Fibroblast of skin of left quadriceps (primary cell): ENCODE measurements at places on chromosomes 11 and 22.
A peak's percentile ranks its signal among the peaks of the same experiment; 100 is the strongest.

GRCh38 chr11:72578991-72579815, 95.0 kb downstream of the PDE2A start:
- DNase-seq = no peak

- no peak for DNase-seq
These were observed 14.2 kb downstream of the LMO1 start for GRCh38 chr11:8249482-8249881.

GRCh38 chr22:47963660-47964059, 1201.2 kb downstream of the TBC1D22A start:
- no peak for DNase-seq

DNA sequence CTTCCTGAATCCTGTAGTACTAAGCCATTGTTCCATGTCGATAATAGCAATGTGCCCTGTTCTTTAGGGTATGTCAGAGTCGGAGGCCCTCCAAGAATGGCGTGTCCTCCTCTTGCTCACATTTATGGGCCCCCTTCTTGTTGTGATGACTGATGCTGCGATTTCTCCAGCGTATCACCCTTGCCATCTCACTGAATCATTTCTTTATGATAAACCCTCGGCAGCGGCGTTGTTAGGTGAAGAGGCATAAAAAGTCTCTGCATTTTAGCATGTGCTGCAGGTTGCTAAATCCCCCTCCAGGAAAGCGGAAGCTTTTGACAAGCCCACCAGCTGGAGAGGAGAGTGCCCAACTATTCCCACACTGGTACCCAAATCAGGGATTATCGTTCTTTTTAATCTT, 1045.3 kb downstream of the BRD1 start:
- DNase-seq = no peak

DNA sequence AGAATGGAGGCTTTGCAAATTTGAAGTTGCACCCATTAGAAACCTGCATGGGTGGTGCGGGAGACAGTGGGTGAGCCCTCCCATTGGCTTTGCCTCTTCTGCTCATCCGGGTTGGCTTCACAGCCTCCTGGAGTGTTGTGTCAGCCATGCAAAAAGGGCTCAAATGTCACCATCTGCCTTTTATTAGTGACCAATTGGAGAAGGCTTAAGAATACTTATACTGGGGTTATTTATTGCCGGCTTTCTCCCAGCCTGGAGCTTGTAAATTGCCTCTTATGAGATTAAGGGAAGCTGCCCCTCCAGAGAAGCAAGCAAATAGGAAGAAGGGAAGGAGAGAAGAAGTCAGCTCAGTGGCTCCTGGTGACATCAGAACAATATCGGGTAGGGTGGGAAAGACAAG, 182.6 kb downstream of the ST3GAL4 start:
- DNase-seq = no peak

DNA sequence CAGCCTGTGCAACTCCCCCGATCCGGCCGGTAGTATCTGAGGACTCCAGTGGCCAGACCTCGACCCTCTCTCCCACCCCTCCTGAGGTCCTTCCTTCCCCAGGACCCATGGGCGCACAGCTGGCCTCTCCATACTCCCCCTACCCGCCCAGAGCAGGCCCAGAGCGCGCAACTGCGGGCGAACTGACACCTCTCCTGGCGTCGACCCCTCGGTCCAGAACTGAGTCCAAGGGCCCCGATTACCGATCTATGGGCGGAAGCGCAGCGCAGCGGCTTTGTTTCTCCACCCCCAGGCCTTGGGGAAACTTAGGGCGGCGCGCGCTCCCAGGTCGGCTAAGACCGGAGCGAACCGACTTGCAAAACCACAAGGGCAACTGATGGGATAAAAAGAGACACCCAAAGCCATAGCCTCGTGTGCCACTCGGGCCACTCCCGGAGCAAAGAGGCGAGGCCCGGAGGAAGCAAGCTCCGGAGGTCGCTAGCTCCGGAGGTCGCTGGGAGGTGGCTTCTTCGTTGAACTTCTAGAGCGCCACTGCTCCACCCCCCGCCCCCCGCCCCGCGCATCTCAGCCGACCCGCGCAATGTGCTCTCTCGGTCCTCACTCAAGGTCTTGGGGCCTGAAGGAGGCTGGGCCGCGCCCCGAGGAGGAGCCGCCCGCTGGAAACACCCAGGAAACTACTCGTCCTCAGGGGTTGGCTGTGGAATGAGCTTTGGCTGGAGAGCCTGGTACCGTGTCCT, 9.8 kb upstream of the ALX4 start:
- DNase-seq = no peak

- no peak for DNase-seq
These were observed 105.1 kb downstream of the FEZ1 start for GRCh38 chr11:125390946-125391345.

GRCh38 chr11:96023275-96023674, 99.4 kb upstream of the MTMR2 start:
- no peak for DNase-seq

DNA sequence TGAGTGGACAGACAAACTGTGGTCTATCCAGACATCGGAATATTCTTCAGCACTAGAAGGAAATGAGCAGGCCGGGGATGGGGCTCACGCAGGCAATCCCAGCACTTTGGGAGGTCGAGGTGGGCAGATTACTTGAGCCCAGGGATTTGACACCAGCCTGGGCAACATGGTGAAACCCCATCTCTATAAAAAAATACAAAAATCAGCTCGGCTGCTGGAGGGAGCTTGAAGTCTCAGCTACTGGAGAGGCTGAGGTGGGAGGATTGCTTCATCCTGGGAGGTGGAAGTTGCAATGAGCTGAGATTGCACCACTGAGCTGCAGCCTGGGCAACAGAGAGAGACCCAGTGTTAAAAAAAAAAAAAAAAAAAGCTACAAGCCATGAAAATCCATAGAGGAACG, 8.0 kb upstream of the CTSD start:
- peak; percentile 51 for DNase-seq

- no peak for DNase-seq
These were observed 19.2 kb upstream of the GALNT18 start for GRCh38 chr11:11640996-11641395.

GRCh38 chr11:60204922-60205321, 22.0 kb upstream of the MS4A6A start:
- DNase-seq = no peak

GRCh38 chr22:44192098-44192815, 11.5 kb downstream of the PARVG start:
- DNase-seq = no peak

DNA sequence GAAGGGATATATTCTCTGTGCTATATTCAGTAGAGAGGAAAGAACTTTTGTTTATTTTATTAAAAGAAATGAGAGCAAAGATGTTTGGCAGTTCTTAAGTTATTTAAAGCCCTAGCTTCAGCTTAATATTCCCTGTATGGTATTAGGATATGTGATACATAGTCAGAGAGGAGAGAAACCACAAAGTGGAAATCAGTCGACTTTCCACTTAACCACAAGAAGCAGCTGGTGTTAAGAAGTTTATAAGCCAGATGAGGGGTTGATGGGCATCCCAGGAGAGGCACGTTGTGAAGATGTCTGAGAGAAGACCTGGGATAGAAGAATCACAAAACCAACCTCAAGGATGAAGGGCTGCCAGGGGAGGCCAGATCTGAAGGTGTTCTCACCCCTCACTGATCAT, 23.3 kb upstream of the PHF21B start:
- no peak for DNase-seq

- no peak for DNase-seq
These were observed 77.6 kb downstream of the BMAL1 start for GRCh38 chr11:13355191-13355590.
